ENCODE measurements at places on chromosomes 16 and 17.

- no peak for DNase-seq
Observed at GRCh38 chr16:80454802-80455201, 86.0 kb upstream of the DYNLRB2 start.

DNA sequence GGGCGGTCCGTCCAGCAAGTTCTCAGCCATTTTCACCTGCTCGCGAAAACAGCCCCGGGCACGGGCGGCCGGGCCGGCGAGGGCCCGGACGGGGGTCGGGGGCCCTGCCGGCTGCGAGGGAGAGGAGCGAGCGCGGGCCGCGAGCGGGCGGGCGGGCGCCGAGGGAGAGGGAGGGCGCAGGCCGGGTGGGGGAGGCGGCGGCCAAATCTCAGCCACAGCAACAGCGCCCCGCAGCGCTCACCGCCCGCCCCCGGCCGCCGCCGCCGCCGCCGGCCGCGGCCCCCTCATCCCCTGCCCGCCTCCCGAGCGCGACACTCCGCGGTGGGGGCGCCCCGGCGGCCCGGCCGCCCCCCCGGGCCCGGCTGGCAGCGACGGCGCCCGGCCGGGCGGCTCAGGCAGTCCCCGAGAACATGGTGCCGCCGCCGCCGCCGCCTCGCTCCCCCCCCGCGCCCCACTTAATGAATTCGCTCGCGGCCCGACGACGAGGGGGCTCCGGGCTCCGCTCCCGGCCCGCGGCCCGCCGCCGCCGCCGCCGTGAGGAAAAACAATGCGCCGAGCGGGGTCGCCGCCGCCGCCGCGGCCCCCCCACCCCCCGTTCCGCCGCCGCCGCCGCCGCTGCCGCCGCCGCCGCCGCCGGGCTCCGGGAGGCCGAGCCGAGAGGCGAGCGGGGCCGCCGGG lies 487 bp downstream of the CREBBP start:
- peak; percentile 55 for DNase-seq

GRCh38 chr17:59105852-59106462 lies 723 bp downstream of the TRIM37 start:
- peak; percentile 42 for DNase-seq

- no peak for DNase-seq
Observed at GRCh38 chr16:64094992-64095634, 1026.8 kb downstream of the CDH11 start.

GRCh38 chr17:75610103-75610984 lies 22.7 kb downstream of the MYO15B start:
- DNase-seq, result no peak

GRCh38 chr16:31108035-31108793 lies at the start of gene BCKDK:
BCKDK (plus strand) TSS chr16:31108386; CDS start chr16:31109224, 838 bp downstream.
- DNase-seq, result peak; percentile 48

DNA sequence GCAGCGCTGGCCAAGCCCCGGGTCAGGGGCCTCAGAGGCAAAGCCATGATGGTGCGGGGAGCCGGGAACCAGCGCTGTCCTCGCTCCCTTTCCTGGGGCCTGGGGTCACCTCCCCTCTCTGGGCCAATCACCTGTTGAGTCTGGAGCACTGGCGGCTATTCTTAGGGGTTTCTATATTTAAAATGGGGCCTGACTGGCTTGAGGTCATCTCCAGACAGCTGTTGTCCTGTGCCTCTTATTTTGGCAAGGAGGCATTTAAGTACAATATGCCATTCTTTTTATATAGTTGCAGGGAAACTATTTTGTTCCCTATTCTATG lies at the start of gene COX6A2:
Gene COX6A2 (minus strand): TSS at position 82 of the 319 bp plus-strand sequence. CDS start 35 bp downstream, at position 47.
- no peak for DNase-seq

- no peak for DNase-seq
Observed at GRCh38 chr16:1152651-1153259, at the start of gene CACNA1H. CACNA1H (plus strand) TSS chr16:1153106; CDS start chr16:1153738, 632 bp downstream.

DNA sequence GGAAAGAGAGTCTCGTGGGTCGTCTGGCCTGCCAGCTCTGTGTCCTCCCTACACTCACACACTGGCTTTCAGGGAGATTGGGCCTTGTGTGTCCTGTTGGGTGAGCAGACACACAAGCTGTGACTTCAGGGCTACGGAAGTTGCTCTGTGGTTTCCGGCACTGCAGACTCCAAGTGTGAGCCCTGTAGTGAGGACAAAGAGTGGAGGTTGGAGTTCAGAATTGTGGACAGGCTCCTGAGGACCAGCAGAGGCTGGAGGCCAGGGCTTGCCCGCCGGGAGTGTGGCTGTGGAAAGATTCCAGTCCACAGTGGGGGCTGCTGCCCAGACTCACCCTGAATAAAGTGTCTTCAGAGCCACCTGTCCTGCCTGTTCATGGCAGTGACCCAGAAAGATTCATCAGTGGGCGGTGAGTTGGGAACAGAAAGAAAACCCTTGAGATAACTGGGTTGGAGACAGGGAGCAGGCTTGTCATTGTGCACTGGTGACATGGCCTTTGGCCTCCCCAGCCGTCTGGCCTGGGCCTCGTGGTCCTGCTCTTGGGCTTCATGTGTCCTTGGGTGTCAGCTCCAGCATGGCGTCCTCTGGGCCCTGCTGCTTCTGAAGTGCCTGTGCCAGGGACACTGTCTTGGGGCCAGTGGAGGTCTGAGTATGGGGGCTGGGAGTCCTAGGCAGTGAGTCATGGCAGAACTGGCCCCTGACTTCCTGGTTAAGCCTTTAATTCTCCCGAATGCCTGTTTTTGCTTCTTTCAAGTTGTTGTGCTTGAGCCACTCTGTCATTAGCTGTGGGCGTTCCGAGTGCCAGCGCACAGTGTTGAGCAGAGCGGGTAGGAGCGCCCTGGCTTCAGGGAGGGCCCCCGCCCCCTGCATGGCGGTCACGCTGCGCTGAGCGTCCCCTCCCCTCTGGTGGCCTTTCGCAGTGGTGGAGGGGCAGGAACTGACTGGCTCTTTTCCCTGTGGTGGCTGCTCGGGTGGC lies 19.9 kb upstream of the ZNF750 start:
- no peak for DNase-seq

DNA sequence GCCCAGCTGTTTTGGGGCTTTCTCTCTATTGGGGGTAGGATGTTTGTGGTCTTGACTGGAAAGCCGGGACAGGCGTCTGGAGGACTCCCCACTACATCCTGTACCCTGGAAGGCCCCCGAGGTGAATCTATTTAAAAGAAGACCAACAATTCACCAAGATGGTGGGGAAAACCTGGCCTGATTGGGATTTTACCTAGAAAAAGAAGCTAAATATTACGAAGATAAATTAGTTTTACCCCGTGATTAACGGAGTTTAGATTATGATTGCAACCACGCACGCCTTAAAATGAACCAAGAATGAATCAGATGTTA lies 779 bp upstream of the CCDC102A start:
- no peak for DNase-seq
